ENCODE measurements at places on chromosomes 4 and X.
A peak's percentile ranks its signal among the peaks of the same experiment; 100 is the strongest.

DNA sequence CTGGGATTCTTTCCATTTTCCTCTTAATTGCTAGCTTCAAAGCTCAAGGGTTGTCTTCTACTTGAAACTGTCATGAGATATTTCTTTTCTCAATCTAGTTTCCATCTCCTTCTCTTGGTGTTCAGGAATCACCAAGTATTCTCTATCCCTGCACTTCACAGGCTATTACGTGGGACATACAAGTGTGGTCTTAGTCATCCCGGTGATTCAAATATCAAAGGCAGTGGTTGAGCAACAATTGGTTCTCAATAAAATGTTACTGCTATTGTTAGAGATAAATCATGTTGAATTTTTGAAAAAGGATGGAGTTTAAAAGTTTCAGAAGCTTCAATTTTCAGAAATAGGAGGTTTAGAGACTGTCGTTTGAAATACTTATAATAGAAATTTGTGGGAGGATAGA, 812.9 kb downstream of the FSTL5 start:
- DNase-seq = no peak

GRCh38 chrX:133482056-133482952, 67.0 kb upstream of the GPC4 start:
- DNase-seq = no peak

- DNase-seq = no peak
Measured at GRCh38 chr4:11799196-11799595, 370.5 kb upstream of the HS3ST1 start.

- no peak for DNase-seq
Measured at GRCh38 chrX:154717824-154718223, 33.1 kb downstream of the GAB3 start.

GRCh38 chr4:8651661-8652180, 59.2 kb downstream of the CPZ start:
- DNase-seq = peak; percentile 56

DNA sequence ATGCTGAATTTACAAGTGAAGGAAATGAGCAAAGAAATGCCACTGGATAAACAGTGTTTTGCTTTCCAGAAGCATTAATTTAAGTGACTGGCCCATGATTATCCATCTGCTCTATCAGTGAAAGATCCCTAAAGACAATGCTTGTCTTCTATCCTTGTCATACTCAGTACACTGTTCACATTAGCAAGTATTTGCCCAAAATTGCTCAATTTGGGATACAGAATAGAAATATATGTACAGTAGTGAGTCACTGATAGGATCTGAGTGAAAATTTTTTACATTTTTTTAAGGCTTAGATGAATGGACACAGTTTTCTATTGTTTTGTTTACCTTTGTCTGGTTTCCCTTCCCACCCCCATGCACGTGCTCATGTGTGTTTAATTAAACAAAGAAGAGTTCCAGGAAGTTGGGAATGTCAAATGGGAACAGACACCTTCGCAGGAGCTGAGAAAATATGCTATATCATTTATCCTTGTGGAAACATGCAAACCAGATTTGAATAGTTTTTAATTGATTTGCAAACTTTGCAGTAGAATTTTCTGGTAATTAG, 656.3 kb downstream of the RPA4 start:
- DNase-seq = no peak

DNA sequence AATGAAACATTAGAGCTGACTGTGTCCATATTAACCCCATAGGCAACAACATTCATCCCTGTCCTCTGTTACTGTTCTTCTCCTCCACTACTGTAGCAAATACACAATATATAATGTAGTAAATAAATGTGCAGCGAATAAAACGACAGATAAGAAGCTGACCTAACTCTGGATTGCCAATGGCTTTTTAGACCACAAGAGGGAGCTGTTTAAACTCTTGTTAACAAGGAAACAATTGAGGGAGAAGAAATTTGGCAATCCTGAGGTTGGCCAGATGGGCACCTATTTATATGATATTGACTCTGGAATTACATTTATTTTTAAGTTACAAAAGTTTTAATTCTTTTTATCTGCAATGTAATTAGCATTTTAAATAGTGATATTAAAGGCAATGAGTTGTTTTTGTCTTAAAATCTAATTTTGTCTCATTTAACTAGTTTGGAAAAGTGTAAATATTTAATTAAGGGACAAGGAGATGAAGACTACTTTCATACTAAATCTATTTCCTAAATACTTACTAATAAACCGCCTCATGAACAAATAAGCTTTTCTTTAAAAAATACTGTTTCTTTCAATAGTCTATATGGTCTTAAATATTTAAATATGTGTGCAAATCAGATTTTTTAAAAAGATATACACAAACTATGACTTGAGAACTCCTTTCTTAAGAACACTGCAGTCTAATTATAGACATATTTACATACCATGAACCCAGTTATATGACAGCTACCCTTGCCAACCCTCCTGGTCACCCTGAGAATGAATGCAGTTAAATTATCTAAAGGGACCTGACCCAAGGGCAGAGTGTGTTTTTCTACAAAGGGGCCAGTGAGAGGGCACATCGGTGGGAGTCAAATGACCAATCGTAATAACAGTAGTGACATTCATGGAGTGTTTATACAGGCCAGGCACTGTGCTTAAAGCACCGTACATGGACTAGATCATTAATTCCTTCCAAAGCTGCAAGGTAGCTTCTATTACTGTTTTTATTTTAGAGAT, 52.9 kb upstream of the HPF1 start:
- DNase-seq = no peak

GRCh38 chr4:143054971-143055370, 129.7 kb upstream of the USP38 start:
- DNase-seq = no peak

DNA sequence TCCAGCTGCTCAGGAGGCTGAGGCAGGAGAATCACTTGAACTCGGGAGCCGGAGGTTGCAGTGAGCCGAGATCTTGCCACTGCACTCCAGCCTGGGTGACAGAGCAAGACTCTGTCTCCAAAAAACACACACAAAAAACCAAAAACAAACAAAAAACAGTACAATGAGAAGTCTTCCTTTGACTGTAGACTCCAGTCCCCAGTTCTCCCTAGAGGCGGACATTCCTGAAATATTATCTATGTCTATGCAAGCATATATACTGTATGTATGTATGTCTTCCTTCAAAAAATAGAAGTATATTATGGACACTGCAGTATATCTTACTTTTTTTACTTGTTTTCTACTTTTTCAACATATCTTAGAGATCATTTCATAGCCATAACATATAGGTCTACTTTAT, 10.2 kb upstream of the FGF2 start:
- no peak for DNase-seq

GRCh38 chr4:85776579-85776978, 301.6 kb downstream of the ARHGAP24 start:
- DNase-seq = no peak

- DNase-seq = no peak
Measured at GRCh38 chrX:24253469-24253868, 60.4 kb downstream of the SUPT20HL2 start.

DNA sequence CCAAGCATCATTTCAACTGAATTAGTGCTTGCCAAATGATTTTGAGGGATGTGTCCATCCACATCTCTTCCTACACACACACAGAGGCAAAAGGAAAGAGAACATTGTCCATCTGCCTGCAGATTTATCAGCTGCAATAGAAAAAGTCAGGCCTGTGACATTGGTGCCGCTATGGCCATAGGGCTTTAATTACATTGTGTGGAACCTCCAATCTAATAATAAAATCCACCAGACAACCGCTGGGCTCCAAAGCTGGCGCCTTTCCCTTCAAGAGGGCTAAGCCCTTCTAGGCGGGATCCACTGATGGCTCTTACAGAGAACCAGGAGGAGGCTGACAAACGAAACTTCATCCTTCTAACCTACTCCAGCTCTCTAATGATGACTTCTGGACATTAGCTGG, 60.6 kb downstream of the PHOX2B start:
- DNase-seq = no peak

GRCh38 chr4:106659371-106659770, 290.8 kb upstream of the GIMD1 start:
- DNase-seq = no peak

GRCh38 chr4:30789219-30789671, 69.1 kb downstream of the PCDH7 start:
- no peak for DNase-seq

- no peak for DNase-seq
Measured at GRCh38 chr4:147638942-147639341, 21.7 kb downstream of the TMEM184C start.

GRCh38 chr4:15963576-15963975, 601 bp upstream of the FGFBP2 start:
- peak; percentile 70 for DNase-seq

DNA sequence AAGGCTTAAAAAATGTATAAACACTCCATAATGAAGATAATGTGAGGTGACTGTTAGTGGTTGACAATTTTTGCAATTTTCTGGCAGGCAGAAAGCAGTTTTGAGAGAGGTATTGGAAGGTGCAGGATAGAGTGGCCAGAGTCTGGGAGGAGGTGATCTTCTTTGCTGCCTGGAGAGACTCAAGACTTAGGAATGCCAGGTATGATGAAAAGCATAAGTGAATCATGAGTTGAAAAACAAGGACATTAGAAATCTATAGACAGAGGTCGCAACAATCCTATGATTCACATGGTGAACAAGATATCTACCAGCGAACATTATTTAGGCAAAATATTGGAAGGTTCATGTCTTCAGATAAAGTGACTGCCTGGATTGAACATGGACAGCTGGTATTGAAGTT, 118.5 kb downstream of the CFAP299 start:
- no peak for DNase-seq

DNA sequence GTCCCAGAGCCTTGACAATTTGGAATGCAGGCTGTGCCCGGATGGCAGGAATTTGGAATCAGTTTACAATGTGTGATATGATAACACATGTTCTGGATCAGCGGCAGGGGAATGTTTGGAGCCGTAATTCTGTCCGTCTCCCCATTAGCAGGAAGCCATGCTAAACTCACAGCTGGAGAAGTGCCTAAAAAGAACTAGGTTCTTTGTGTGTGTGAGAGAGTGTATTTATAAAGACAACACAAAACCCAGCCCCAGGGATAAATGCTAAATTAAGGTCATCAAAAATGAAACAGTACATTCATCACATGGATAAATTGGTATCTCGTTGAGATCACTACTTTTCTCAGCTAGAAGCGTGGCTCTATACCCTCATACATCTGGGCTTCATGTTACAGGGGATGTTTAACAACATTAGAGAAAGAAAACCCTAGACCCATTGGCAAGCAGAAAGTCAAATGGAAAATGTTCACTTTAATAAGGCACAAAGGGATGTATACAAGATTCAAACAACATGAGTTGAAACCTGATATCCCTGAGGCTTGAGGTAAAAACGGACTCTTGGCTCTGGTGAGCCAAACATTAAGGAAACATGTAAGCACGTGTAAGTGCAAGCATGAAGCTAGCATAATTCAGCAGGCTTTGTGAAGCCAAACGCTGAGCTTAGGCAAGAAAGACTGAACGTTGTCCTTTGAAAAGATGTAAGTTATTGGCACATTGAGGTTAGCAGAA, 18.0 kb upstream of the TMEM131L start:
- DNase-seq = no peak

- DNase-seq = no peak
Measured at GRCh38 chrX:133072566-133072965, 24.3 kb downstream of the USP26 start.

DNA sequence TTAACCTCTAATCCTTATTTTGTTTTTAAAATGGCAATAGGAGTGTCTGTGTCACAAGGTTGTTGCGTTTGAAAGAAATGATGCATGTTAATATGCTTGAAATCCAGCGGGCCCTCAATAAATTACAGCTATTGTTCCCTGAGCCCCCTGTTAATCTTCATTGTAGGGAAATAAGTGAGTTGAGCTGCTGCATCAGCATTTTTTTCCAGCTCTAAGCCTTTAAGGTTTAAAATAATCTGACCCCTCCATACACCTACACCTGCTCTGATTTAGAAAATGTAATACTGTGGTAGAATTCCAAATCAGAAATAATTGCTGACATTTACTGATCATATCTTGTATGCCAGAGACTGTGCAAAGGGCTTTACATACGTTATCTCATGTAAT, 2.6 kb upstream of the MSMO1 start:
- no peak for DNase-seq

DNA sequence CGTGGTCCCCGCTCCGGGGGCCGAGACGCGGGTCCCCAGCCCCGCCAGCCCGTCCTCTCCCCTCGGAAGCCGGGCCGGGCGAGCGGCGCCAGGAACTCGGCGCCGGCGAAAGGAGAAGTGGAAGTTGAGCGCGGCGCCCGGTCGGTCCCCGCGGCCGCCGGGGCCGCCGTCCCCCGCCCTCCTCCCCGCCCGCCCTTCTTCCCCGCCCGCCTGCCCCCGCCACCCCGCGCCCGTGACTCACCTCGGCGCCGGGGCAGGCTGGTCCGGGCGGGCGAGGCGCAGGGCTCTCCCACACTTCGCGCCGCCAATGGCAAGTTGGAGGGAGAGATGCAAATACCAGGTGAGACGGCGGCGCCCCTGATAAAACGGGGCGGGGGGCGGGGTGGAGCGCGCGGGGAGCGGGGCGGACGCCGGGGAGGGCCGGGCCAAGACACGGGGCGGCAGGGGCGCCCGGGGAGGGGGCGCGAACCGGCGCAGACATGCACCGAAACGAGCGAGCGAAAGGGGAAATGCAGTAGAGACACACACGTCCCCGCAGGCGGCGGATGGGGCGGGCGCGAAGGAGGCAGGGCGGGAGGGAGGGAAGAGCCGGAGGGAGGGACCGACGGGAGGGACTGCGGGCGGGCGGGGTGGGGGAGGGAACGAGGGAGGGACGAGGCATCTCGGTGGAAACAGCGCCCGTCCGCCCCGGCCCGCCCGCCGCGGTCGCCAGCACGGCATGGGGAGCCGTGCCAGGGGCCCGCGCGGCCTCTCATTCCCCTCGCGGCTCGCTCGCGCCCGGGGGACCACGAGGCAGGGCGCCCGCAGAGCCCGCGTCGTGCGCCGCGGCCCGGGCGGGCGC, at the start of gene ELF4:
Gene ELF4, minus strand, starts transcription at position 119 of the 841 bp plus-strand sequence. CDS start 29,167 bp downstream, outside the sequence.
- DNase-seq = peak; percentile 84

- no peak for DNase-seq
Measured at GRCh38 chr4:73272816-73273215, 14.2 kb upstream of the ANKRD17 start.

DNA sequence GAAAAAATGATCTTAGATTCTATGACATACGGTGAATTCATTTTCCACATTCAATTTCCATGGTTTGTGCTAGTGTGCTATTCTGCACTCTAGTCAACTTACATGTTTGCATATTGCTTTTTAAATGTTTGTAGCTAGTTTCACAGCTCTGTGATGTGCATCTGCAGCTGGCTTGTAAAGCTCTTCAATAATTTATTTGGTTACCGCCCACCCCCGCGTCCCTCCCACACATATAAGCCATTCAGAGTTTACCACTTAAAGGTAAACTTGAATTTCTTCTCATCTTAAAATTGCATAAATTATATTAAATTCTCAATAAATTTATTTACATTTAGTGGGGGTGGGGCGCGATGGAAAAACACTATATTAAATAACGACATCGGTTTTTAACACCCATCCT, 291 bp upstream of the NBDY start:
- DNase-seq = no peak

- DNase-seq = no peak
Measured at GRCh38 chr4:152601156-152601555, 65.3 kb upstream of the FBXW7 start.

DNA sequence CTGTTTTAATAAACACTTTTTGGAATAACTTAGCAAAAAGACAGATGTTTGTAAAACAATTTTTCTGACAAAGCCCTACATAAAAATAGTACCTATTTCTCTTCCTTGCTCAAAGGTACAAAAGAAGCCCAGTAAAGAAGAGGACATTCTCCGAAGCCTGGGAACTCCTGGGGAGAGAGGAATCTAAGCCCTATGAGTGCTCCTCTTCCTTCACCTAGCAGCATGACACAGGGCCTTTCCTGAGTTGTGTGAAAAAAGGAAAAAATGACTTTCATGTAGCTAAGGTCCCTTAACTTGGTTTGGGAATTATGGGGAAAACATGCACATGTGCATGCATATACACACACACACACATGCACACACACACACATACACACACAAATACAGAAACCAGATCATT, 586.9 kb downstream of the TMA16 start:
- DNase-seq = no peak
